Adipocyte (in vitro differentiated cells): ENCODE measurements at places on chromosomes 6 and 20.

DNA sequence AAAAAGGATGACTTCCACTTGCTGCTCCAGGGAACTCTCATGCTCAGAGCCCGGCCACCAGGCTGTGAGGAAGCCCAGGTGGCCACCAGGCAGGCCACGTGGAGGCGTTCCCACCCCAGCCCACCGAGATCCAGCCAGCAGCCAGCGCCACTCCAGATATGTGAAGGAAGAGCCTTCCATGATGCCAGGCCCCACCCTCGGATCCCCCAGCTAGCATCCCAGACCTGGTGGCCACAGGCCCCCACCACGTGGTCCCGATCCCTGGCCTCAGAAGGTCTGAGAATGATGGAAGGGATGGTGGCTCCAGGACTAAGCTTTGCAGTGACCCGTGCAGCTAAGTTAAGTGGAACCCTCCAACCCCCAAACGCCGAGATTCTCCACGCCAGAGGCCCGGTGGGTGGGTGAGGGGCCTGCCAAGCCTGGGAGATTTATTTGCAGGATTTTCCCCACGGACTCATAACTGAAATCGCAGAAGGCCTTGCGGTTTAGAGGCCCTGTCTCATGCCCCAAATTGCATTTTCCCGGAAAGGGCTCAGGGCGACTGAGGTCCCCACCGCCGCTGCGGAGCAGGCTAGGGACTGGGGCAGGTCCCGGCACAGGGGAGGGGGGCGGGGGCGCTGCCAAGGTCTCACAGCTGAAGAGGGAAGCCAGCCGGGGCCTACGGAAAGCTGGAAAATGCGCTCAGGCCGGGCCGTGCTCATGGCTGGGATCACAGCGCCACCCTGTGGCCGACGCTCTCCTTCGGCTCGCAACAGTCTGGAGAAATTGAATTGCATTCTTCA lies 31.1 kb upstream of the CST7 start:
- peak; percentile 92 for DNase-seq

DNA sequence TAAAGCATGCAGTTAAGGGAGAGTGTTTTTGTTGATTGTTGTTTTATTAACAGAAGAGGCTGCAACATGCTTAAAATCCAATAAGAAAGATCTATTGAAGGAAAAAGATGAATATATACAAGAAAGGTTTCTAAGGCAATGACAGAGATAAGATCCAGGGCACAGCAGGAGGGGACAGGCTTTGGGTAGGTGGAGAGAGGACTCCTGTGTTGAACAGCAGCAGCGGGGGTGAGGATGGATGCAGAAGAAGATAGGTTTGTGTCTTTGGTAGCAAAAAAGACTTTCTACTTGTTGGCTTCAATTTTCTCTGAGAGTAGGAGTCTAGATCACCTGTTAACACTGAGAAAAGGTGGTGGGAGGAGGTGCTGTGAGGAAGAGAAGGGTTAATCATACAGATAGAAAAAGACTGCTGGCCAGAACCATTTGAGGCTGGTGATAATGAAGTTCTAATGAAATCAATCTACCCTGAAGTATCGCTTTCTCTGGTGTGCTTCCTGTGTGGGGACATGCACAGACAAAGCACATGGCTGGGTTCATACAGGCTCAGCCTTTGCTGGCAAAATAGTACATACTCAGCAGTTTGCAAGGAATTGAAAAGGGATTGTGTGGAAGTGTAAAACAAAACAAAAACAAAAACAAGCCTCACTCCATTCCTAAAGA lies 17.2 kb upstream of the DST start:
- DNase-seq, result no peak

GRCh38 chr6:74651948-74652842 lies 553.7 kb downstream of the COL12A1 start:
- DNase-seq, result peak; percentile 92

DNA sequence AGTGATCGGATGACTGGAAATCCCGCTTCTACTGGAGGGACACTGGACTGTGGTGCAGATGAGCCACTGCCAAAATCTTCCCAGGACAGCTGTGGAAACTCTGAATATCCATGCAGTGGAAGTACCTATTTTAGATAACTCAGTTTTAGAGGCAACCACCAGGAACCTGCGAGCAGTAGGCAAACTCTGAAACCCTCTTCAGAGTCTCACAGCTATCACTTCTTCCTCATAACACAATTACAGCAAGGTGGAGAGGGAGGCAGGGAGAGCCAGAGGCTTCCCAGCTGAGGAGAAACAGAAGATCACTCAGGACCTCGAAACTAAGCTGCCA lies 322.8 kb upstream of the NT5E start:
- no peak for DNase-seq

DNA sequence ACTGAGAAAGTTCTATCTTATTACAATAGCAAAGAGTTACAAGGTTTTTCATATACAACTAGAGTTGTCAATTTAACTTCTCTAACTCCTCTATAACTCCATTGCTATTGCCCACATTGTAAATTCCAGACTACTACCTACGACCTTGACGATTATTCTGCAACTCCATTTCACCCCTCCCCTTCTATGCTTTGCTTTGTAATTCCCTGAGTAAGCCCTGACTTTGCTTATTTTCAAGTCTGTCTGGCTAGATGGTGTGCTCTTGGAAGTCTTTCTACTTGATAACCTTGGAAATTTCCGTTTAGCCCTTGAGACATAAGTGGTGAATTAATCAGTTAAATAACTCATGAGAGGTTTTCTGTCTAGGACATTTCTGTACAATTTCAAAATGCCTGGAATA lies 161.4 kb downstream of the C6orf58 start:
- no peak for DNase-seq

DNA sequence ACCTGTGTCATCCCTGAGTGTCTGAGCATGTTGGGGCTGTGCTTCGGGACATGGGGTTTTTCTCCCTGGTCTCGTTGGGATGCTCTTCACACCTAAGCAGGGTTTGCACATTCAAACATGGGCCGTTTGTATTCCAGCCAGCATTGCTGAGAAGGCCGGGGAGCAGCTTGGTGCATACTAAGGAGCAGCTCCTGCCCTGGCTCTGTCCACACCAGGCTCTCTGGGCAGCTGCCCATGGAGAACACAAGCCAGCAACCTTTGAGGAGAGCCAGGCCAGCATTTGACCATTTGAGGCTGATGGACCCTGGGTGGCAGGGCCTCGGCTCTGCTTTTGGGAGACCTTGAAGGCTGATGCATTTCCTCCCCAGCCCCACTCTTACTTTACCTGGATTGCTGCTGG lies 92.1 kb downstream of the PHACTR3 start:
- no peak for DNase-seq

DNA sequence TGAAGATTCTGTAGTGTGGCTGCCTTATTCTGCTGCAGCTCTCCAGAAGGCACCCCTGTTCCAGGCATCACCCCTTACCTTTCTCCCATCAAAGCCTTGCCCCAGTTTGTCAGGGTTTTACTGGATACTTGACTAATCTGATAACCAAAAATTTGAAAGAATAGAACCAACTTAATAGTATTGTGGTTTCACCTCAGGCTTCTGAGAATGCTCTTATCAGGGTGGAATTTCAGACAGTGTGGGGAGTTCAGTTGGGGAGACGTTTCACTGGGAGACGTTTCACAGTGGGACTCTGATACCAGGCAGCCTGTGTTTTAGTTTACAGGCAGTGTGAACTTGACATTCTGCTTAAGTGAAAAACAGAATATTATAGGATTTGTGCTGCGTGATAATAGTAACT lies 50.5 kb downstream of the SCAND1 start:
- DNase-seq, result no peak

DNA sequence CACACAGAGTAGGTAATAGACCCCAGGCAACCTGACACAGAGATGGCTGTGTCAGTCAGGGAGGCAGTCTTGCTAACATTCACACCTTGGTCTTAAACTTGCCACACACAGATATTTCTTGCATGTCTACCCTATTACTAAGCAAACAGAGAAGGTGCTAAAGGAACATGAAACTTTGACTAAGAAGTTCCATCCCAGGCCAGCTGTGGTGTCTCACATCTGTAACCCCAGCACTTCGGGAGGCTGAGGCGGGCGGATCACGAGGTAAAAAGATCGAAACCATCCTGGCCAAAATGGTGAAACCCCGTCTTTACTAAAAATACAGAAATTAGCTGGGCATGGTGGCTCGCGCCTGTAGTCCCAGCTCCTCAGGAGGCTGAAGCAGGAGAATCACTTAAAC lies 222.4 kb upstream of the JARID2 start:
- no peak for DNase-seq

- peak; percentile 52 for DNase-seq
These were observed 10.5 kb upstream of the FAM83C start for GRCh38 chr20:35302421-35303335.

DNA sequence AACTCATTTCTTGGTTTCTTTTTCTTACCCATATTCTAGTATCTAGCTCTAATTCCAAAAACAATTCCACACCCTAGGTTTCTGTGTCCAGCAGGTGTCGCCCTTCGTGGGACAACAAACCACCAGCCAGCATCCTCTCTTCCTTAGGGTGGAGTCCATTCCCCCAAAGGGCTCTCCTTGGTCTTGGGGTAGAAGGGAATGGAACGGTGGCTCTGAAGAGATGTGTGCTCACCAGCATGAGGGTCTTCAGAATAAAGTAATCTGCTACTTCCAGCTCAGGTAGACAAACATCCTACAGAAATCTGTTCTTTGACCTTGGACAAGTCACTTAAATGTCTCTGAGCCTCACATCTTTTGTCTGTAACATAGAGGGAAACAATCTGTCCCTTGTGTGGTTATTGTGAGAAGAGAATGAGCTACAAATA lies 7.2 kb downstream of the HLA-DMB start:
- DNase-seq, result peak; percentile 93

- DNase-seq, result peak; percentile 13
These were observed 15.7 kb downstream of the BRD2 start for GRCh38 chr6:32983964-32984621.

DNA sequence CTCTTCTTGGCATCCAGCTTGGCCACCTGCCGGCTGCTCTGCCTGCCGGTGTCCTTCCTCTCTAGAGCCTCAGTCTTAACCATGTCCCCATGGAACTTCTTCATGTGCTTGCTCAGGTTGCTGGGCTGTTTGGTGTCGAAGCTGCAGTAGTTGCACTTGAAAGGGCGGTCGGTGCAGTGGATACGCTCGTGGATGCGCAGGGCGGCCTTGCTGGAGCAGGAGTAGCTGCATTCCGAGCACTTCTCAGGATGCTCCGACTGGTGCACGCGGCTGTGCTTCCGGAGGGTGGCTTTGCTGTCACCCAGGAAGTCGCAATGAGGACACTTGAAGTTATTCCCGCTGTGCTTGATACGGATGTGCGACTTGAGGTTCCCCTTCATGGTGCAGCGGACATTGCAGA lies 38.7 kb downstream of the ZFP64 start:
- no peak for DNase-seq

DNA sequence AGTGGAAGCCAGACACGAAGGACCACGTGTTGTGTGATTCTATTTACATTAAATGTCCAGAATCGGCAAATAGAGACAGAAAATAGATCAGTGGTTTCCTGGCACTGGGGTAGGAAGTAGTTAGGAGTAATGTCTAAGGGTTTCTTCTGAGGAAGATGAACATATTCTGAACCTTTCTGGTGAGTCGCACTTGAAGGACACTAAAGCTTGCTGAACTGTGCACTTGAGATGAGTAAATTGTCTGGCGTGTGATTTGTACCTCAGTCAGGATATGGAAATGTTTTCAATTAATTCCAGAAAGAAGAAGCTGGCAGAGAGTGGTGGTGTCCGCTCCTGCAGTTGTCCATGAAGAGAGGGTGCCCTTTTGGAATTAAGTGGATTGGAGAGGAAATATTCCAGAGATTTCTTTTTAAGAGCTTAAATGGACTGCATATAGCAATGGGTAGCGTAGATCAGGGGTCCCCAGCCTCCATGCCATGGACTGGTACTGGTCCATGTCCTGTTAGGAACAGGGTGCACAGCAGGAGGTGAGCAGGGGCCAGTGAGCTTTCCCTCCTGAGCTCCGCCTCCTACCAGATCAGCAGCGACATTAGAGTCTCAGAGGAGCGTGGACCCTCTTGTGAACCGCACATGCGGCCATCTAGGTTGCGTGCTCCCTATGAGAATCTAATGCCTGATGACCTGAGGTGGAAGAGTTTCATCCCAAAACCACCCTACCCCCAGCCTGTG lies 12.4 kb upstream of the KIF25 start:
- no peak for DNase-seq

DNA sequence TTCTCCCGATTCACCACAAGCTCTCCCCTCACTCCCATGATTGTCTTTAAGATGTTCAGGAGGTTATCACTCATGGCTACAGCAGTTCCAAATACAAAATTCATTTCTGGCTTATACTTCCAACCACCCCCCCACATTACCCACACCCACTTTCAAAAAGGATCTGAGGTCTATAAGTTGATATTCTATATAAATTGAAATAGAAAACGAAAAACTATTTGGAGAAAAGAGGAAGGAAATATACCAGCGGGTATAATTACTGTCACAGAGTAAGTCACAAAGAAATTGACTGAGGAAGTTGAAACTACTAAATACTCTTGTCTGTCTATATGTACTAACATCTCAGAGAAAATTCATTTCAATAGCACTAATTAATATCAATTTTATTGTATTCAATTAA lies 112.7 kb upstream of the TNFAIP3 start:
- no peak for DNase-seq

DNA sequence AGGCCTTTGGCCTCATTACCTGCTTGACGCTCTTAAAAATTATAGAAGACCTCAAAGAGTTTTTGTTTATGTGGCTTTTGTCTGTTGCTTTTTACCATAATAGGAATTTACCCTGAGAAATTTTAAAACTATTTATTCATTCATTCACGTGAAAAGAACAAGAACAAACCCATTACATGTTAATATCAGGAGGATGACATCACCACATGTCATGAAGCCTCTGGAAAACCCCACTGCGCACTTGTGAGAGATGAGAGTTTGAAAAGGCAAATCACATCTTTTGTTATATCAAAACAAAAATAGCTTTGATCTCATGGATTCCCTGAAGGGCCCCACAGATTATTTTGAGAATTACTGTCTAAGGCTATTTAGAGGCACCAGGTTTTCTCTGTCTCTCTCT lies 61.3 kb upstream of the EYA2 start:
- DNase-seq, result no peak

GRCh38 chr6:166910601-166911000 lies 45.7 kb downstream of the RNASET2 start:
- DNase-seq, result no peak

- DNase-seq, result no peak
These were observed 183.0 kb upstream of the MMS22L start for GRCh38 chr6:97465877-97466561.

GRCh38 chr20:62237801-62238568 lies at the start of gene OSBPL2:
OSBPL2 (plus strand) TSS chr20:62238521; CDS start chr20:62256185, 17,664 bp downstream.
- peak; percentile 99 for DNase-seq
